AG10803 (cell line): ENCODE measurements at places on chromosomes 12 and 14.

DNA sequence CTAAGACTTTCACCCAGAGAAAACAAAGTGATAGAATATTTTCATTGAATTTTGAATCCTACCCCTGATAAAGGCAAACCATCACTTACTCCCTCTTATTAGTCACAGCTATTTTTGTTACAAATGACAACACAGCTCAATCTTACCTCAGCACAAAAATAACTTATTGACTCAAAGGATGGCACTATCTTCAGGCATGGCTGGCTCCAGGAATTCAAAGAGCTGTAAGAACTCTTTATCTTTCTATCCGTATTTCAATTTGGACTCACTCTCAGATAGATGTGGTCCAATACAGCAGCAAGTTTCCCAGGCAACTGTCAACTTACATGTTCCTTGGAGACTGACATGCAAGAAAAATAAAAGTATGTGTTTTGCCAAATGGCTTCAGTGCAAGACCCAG, 709.4 kb upstream of the MDGA2 start:
- DNase-seq = no peak

- no peak for DNase-seq
Measured at GRCh38 chr12:115949675-115950074, 327.8 kb downstream of the MED13L start.

- DNase-seq = peak; percentile 48
Measured at GRCh38 chr12:113231235-113232088, 10.2 kb downstream of the TPCN1 start.

DNA sequence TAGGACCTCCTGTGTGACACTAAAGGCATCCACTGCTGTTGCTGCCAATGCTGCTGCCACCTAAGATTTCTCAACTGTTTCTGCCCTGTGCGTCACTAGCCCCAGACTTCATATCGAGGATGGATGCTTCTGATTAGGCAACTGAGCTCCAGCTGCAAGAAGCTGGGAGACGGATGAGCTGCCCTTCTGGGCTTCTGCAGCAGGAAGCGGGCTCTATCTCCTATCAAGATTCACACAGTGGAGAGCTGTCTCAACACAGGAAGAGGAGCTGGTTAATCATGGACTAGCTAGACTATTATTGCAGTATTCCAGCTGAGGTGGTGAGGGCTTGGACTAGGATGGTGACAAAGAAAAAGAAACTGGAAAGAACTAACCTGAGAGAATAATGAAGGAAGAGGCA, 59.2 kb upstream of the PELI2 start:
- peak; percentile 2 for DNase-seq

DNA sequence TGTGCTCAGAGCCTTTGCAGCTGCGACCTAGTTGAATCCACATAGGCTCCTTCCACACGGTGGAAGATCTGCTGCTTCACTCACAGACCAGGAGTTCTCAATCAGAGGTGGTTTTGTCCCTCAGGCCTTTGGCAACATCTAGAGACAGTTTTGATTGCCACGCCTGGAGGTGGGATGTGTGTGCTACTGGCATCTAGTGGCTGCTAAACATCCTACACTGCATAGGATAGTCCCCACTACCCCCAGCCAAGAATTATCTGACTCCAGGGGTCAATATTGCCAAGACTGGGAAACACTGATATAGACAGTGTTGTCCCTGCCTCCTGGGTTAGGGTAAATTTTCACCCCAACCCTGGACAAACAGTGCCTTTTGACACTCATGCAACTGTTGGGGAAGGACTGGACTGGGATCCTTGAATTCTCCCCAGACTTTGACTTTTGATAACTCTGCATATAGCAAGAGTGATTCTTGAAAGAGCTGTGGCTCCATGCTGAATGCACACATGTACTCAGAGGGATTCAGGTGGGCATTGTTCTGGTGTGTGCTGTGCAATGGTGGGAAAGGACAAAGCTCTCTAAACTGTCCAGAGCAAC, 39.8 kb downstream of the BAZ2A start:
- DNase-seq = no peak
